ENCODE measurements at places on chromosomes 7 and 10.

DNA sequence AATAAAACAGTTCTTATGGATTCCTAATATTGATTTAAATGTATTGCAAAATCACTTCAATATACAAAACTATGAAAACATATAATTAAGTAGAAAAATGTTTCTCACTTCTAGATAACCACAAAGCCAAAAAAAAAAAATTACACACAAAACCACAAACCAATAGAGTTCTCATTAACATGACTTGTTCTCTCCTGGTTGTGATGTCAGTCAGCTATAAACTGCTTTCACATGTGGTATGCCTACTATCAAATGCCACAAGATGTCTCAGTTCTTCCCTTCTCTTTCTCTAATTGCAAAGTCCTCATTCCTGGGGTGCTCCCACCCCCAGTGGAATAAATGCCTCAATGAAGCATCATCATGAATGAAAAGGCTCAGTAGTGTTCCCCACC lies 16.6 kb downstream of the GNAI1 start:
- DNase-seq, result no peak

DNA sequence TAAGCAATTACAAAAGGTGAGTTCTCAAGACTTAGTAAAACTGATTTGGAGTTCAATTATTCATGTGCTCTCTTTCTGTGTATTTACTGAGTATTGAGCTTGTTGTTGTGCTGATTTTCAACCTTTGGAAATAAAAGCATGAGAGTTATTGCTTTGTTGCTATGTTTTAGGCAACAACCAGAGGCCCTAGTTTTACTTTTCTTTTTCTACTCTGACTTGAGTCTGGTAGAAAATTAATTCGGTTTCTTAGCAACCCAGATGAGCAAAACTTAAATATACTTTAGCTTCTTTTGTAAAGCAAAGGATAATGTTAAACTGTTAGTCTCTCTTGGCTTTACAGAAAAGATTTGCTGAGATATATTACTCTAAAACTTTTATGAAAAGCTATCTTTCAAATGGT lies 66.4 kb upstream of the SCIN start:
- DNase-seq, result no peak

DNA sequence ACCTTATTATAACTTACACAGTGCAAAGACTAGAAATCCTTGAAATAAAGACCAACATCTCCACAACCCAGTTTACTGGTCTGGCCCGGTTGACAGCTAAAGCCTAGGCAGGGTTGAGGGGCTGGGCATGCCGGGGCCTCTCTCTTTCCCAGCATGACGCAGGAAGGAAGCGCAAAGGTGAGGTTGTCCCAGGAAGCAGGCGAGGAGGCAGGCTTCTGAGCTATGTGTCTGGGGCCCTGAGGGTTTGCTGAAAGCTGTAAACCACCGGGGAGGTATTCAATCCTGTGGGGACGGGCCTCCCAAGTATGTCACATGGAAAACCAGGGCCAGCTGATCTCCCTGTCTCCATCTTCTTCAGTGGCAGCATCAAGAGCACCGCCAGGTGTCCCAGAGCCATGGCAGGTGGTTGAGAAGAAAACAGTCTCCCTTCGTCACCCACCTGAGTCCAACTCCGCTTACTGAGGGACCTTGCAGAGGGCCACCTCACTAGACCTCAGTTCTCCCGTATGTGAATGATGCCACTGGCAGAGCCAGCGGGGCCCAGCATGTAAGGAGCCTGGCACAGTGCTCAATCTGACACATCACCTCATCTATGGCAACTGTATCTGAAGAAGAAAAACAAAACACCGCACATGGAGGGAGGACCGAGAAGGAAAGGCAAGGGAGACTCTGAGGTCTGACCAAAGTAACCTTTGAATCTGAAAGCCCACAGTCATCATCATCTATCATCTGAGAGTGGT lies 49.5 kb downstream of the FAM53B start:
- no peak for DNase-seq

- no peak for DNase-seq
Measured at GRCh38 chr10:93420091-93420490, 62.0 kb downstream of the MYOF start.

GRCh38 chr7:110839866-110840265 lies 251.1 kb upstream of the LRRN3 start:
- no peak for DNase-seq

- DNase-seq, result no peak
Measured at GRCh38 chr10:75403144-75403938, 1.8 kb upstream of the ZNF503 start.

GRCh38 chr7:3120513-3120912 lies 76.8 kb upstream of the CARD11 start:
- DNase-seq, result no peak

DNA sequence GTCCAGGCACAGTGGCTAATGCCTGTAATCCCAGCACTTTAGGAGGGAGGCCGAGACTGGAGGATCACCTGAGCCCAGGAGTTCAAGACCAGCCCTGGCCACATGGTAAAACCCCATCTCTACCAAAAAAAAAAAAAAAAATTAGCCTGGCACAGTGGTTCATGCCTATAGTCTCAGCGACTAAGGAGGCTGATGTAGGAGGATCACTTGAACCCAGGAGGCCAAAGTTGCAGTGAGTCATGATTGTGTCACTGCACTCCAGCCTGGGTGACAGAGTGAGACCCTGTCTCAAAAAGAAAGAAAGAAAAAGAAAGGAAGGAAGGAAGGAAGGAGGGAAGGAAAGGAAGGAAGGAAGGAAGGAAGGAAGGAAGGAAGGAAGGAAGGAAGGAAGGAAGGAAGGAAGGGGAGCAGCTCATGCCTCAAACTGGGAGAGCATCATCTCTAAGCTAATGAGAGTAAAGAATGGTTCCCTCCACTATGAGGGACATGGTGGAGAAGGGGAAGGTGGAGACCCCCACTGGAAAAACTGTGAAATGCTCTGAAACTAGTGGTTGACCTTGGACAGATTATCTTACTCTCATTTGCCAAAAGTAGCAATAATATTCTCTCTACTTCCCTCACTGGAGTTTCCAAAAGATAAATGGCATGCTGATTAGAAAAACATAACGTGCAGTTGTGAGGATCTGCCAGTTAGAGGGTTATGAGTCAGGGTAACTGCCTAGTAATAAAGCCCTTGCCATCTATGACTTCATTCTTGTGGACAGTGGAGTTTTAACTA lies 16.8 kb downstream of the GIMAP5 start:
- no peak for DNase-seq

GRCh38 chr10:80702143-80702542 lies 164.4 kb downstream of the SH2D4B start:
- DNase-seq, result no peak

DNA sequence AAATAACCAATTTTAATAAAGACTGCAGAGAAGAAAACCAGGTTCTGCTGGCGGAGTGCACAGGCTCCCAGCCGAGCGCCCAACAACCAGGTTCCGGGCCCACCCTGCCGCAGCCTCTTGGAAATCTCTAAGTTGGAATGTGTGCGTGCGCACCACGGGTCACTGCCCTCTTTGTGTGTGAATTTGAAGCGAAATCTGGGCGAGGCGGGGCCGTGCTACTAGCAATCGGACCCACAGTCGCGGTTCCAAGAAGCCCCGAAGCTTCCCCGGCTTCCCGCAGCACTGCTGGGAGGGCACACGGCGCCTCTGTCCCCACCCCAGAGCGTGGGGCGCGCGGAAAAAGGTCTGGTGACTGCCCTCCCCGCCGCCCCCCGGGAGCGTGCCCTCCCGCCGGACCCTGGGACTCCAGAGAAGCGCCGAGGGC lies 666 bp upstream of the MAP3K8 start:
- peak; percentile 58 for DNase-seq

GRCh38 chr7:73706126-73707044 lies 13.1 kb downstream of the STX1A start:
- DNase-seq, result no peak

- DNase-seq, result no peak
Measured at GRCh38 chr7:32070406-32071360, at the start of gene PDE1C. Gene PDE1C (minus strand): TSS chr7:32070407.

DNA sequence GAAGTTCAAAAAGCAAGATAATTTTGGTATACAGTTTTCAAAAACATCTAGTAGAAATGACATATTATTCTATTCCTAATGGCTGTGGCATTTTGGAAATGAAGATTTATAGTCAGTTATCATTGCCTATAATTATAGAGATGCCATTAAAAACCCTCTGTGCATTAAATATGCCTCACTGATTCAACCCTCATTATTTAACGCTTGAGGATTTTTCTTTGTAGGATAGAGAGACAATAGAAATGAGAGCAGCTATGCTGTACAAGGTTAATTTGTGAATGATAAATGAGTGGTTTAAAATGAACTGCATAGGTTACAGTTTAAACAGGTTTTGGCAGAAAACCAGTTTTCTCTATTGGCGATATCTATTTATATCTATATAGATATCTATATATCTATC lies 32.2 kb upstream of the SEMA3A start:
- no peak for DNase-seq

- no peak for DNase-seq
Measured at GRCh38 chr10:76436401-76436811, 1005.0 kb downstream of the LRMDA start.

- no peak for DNase-seq
Measured at GRCh38 chr10:74521526-74521925, 304.9 kb upstream of the KAT6B start.

DNA sequence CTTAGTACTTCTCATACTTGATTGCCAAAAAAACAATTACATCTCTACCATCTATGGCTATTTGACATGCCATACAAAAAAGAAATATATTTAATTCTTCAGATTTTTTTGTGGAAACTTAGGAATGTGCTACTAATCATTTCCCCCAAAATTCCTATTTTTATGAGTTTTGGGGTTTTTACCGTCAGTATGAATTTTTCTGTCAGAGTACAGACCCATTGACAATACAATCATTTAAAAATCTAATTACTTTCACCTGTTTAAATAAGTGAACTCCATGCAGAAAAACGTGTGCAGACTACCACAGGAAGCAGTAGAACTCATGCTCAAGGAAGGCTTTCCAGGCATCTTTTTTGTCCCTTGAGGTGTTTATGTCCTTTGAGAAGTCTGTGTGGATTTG lies 48.8 kb upstream of the FOXP2 start:
- DNase-seq, result no peak

DNA sequence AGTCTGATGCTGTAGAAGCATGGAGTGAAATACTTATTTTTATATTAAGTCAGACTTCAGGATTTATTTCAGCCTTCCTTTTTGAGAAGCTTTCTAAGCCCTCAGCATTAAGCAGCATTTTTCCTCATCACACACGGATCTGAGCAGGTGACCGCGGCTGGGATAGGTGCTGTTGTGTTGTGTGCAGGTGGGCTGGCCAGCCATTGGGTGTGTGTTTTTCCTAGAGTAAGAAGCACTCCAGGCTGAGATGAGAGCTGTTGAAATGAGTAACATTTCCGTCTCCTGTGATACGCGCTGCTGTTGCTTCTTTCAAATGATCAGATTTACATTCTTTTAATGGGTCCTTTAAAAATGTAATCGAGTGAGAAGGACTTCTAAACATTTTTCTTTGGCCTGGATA lies 63.9 kb downstream of the INSYN2A start:
- no peak for DNase-seq

Data from activated CD4-positive, CD25-positive, alpha-beta regulatory T cell treated with anti-CD3 and anti-CD28 coated beads, Interleukin-2, amount 50 U/mL, for 72 hours (primary cell).